ELF-1 (cell line): ENCODE measurements at places on chromosomes 13 and 19.

DNA sequence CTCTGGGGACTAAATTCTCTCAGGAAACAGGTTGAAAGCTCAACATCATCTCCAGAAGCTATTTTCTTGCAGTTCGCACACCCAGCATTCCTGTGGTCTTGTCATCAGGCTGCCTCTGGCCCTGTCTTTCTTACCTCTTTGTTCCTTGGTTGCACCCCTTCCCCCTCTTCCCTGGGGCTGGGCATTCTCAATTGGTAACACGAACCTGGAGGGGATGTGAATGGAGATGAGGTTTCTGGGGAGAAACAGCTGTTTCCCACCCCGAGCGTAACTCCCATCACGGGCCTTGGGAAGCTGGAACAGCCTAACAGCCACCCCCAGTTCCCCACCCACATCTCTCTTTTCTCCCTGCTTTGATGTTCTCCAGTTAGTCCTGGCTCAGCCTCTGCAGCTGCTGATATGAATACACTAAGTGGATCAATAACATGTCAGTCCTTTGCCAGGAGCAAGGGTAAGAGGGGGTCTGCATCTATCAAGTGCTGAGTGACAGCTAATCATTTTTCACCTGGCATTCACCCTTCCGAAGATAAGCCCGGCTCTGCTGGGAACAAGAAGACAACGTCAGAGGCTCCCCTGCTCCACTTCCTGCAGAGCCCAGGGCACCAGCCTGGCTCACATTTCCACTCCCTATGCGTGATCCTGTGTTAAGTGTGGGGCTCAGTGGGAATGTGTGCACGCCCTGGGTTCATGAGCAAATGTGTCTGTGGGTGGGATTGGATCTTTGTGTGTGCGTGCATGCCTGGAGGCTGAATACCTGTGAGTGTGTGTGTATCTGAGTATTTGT lies 74.0 kb upstream of the KCTD15 start:
- peak; percentile 13 for DNase-seq

GRCh38 chr13:99729745-99730144 lies 228.5 kb downstream of the TM9SF2 start:
- no peak for DNase-seq

- DNase-seq, result no peak
Measured at GRCh38 chr19:3132971-3133792, 2.7 kb upstream of the GNA15 start.

DNA sequence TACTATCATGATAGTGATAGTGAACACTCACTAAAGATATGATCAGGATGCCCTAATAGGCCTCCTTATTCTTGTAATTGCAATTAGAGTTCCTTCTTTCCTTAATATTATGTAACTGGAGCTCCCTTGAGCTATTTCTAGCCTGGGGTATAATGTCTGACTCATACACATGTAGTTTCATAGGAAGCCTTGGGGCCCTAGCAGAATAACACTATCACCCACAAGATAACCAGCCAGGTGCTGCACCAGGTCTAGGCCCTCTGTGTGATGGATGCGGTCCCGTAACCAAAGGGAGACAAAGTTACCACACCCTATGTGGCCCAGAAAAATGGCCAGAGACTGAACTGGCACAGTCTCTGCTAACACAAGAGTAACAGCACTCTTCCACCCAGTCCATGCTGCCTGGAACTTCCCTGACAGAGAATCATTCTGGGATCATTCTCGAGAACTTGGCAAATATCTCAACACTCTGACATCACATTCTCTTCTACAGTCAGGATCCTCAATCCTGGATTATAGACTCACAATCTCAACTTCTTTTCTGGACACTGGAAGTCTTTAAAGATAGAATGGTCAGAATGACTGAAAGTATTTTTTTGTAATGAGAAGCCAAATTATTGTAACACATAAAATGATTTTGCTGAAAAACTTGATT lies 32.6 kb upstream of the IGFL4 start:
- DNase-seq, result no peak

- no peak for DNase-seq
Measured at GRCh38 chr13:95035311-95036109, 265.7 kb downstream of the ABCC4 start.

DNA sequence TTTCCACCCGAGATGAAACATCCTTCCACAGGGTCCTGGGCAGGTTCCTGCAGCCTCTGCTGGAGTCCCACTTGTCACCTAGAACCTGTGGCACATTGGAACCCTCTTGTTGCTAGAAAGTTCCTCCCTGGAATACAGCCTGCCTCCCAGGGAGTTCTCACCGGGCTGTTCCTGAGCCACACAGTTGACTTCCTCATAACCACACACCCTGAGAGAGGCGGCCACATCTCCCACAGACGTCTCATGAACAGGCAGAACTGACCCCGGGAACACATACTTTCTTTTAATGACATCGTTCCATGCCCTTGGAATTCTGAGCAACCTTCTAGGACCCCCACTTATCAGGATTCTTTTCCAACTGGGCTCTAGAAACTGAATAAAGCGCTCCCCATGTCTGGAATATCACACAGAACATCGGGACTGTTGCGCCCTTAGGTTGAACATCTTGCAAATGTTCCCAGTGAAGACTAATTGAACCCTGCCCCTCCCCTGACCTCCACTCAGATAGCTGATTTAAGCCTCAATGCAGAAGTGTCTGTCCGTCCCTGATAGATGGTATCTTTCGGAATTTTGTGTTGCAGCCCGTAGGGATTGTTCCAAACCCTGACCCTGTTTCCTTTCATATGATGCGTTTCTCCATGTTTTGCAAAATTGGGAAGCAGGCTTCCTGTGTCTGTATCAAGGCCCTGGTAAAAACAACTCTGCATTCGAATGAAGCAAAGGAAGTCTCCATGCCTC lies 91.1 kb downstream of the RAB20 start:
- DNase-seq, result no peak

DNA sequence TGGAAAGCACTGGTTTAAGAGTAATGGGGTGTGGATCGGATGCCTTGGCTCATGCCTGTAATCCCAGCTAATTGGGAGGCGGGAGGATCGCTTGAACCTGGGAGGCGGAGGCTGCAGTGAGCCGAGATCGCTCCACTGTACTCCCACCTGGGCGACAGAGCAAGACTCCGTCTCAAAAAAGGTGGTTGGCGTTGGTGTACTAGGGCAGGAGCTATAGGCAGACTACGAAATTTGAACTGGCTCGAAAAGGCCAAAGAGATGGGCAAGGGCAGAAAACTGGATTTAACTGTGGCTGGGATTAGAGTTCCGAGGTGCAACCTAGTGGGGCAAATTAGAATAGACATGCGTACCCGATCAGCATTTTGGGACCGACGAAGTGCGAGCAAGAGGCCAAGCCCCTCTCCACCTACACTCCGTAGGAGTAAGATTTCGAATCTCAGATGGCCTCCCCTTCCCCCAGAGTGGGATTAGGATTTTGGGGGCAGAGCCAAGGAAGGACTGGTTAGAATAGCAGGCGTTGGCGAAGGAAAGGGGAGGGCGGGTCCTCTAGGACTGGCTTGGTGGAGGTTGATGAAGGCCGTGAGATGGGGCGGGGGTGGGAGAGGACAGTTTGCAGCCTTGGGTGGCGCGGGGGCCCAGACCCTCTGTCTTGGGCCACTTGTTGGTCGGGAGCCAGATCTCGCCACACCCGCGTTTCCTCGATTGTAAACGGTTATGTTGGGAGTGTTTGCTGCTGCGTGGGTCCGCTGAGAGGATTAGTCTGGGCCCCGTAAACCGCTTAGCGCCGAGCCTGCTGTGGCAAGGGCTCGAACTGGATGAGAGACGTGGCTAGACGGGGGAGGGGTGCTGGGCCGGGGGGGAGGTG lies 2.0 kb upstream of the INAFM1 start:
- DNase-seq, result peak; percentile 38

- no peak for DNase-seq
Measured at GRCh38 chr19:52140032-52140710, 433 bp upstream of the ZNF616 start.

GRCh38 chr13:98930151-98930591 lies 47.7 kb downstream of the DOCK9 start:
- peak; percentile 25 for DNase-seq

GRCh38 chr13:40982772-40983171 lies 36.3 kb downstream of the ELF1 start:
- DNase-seq, result no peak

GRCh38 chr19:6292006-6292405 lies 12.2 kb upstream of the MLLT1 start:
- no peak for DNase-seq

GRCh38 chr19:44254496-44254895 lies 5.2 kb upstream of the ZNF233 start:
- no peak for DNase-seq

DNA sequence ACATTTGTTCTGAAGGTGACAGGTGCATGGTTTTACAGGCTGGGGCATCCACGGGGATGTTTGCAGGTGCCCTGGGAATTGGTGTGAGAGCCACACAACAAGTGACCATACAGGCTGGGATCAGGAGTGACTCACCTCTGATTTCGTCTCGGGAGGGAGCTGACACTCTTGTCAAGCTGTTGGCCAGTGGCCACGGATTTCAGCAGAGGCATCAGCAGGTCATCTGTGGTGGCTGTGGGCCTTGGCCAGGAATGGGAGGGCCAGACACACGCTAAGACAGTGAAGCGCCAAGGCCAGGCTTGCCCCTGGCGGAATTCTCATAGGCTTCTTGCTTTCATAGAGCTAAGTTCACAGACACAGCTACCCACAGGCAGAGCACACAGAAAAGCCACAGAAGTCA lies 108.6 kb downstream of the HSPH1 start:
- DNase-seq, result no peak

GRCh38 chr19:31625575-31625974 lies 276.3 kb upstream of the TSHZ3 start:
- DNase-seq, result no peak

GRCh38 chr19:58372311-58373133 lies 8.3 kb downstream of the ZNF837 start:
- DNase-seq, result peak; percentile 53

- no peak for DNase-seq
Measured at GRCh38 chr13:84430446-84430845, 548.2 kb upstream of the SLITRK1 start.

DNA sequence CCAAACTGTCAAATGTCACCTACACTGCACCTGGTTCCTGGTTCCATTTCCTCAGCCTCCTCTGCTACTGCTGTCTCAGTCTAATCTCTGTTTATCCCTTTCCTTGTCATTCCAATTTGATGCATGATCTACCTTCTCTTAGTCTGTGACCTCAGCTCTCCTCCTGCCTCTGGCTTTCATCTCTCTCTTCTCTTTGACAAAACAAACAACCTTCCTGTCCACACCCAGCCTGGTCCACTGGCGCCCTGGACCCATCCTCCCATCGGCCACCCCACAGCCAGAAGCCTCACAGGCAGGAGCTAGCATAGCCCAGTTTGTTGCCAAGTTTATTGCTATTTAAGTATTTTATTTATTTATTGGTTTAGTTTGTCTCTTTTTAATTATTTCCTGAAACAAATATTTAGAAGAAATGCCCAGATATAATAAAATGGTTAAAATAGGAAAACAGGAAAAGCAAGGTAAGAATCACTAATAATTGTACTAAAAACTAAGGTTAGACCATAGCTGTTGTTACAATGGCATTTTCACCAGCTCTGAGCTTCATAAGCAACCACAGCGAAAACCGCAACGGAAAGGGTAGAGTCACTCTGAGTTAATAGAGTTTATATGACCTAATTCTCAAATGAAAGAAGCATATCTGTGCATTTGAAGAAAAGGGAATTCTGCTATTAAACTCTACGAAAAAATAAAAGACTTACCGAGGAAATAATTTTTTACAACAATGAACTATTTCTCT lies 68.6 kb downstream of the EFNB2 start:
- peak; percentile 63 for DNase-seq

DNA sequence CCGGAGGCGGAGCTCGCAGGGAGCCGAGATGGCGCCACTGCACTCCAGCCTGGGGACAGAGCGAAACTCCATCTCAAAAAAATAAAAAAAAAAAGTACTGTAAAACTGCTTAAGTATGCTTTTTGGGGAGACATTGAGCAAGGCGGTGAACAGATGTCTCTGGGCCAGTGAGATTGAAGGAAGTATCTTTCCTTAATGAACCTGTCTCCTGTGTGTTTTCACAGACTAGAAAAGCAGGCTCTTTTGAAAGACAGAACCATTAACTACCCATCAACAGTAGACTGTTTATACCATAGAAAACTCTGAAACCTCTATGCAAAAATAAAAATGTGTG lies 1.5 kb upstream of the ECH1 start:
- DNase-seq, result no peak

DNA sequence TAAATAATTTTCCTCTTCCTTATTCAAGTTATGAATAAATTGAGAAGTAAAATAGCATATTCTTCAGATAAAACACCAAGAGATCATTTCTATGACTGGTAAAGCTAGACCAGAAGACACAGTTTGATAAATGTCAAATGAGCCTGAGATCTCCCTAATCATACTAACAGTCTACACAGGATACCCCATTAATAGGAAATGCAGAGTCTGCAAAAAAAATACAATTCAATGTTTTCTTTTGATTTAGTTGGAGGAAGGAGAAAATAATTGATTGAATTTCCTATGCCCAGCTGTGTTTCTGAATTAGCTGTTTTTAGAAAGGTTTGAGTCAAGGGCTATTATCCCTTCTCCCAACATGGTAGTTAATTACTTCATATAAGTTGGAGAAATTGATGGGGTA lies 734.6 kb upstream of the SLITRK1 start:
- no peak for DNase-seq

DNA sequence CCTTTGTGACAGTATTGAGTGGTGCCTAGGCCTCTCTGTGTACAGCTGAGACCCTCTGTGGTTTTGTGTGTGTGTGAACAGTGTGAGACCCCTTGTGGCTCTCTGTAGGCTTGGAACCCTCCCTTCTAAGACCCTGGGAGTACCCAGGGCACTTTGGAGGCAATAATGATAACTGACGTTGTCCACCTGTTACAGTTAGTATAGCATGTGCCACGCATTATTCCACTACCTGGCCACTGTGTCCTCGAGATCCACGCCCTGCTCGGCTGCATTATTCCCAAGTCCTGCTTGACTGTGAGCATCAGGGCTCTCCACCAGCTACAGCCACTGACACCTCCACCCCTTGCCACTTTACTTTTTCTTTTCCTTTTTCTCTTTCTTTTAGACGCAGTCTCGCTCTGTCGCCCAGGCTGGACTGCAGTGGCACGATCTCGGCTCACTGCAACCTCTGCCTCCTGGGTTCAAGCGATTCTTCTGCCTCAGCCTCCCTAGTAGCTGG lies 2.0 kb downstream of the GRAMD1A start:
- DNase-seq, result no peak

DNA sequence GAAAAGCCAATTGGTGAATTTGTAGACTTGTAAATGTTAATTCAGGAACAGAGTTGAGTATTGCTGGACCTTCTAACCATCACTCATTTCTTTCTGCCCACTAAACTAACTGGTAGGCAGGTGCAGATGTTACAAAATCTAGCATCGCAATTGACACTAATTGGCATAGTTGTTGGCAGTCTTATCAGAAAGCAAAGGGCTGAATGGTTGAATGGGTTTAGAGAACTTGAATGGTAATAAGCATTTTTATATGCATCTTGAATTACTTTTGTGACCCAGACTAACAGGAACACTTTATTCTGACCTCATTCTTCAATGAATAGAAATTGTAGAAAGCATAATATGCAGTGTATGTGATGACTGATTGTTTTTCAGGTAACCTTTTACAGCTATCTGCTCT lies 189.1 kb downstream of the GGACT start:
- DNase-seq, result no peak
